Daoy (cell line): ENCODE measurements at places on chromosomes 6 and 20. TPM values are rescaled to one million over a fixed set of nuclear protein-coding genes. Genes with fewer than 3 reads are reported as not detected.

C6orf141 gene
- total RNA-seq: 7.3 and 13.2 TPM in 2 replicates

DNA sequence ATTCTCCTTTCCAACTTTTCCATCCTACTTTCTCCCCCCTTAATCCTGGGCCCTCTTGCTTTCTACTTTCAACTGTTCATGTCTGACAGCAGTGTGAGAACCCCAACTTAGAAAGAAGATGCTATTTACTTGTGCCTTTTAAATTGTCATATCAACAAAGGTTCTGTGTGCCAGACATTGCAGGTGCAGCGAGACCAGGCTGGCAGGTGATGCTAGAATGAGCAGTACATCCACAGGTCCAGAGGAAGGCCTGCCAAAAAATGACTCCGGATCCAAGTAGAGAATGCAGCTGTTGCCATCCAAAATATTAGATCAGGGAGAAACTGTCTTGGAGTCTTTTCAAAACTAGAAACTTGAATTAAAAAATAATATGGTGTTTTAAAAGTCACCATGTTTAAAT, 510.5 kb downstream of the LMBRD1 start:
- no peak for DNase-seq

GRCh38 chr20:56985066-56985685, 281.3 kb downstream of the BMP7 start:
- DNase-seq: peak; percentile 47

- DNase-seq: no peak
Measured at GRCh38 chr6:5665667-5666066, 341.1 kb downstream of the NRN1 start.

CD93 gene
- under 0.01 TPM in 1 of 2 replicates, not detected in the other for total RNA-seq

- DNase-seq: peak; percentile 95
Measured at GRCh38 chr6:113120582-113121285, 736.4 kb upstream of the MARCKS start.

WFDC2 gene
- total RNA-seq: not detected in 2 replicates

GRCh38 chr6:4377603-4378002, 242.2 kb upstream of the ECI2 start:
- DNase-seq: no peak

DNA sequence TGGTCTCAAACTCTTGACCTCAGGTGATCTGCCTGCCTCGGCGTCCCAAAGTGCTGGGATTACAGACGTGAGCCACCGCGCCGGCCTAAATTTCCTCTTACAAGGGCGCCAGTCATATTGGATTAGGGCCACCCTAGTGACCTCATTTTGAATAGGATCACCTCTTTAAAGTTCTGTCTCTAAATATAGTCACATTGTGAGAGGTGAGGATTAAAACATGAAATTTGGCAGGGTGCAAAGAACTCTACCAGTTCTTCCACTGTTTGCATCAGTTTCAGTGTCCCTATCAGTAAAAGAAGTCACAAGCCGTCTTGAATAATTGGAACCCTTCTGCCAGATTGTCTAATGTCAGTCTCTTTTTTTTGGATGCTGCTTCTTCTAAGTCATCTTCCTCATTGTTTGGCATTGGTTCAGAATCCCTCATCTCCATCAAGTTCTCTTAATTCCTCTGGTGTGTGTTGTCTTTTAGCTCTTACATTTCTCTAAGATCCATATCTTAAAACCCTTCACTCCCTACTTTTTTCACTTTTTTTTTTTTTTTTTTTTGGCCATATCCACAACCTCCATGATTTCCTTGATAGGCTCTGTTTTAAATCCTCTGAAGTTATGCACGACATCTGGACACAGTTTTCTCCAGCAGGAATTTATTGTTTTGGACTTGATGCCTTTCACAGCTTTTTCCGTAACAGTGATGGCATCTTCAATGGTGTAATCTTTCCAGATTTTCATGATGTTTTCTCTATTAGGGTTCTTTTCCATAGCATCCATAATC, 56.8 kb downstream of the NCOA3 start:
- no peak for DNase-seq

DNA sequence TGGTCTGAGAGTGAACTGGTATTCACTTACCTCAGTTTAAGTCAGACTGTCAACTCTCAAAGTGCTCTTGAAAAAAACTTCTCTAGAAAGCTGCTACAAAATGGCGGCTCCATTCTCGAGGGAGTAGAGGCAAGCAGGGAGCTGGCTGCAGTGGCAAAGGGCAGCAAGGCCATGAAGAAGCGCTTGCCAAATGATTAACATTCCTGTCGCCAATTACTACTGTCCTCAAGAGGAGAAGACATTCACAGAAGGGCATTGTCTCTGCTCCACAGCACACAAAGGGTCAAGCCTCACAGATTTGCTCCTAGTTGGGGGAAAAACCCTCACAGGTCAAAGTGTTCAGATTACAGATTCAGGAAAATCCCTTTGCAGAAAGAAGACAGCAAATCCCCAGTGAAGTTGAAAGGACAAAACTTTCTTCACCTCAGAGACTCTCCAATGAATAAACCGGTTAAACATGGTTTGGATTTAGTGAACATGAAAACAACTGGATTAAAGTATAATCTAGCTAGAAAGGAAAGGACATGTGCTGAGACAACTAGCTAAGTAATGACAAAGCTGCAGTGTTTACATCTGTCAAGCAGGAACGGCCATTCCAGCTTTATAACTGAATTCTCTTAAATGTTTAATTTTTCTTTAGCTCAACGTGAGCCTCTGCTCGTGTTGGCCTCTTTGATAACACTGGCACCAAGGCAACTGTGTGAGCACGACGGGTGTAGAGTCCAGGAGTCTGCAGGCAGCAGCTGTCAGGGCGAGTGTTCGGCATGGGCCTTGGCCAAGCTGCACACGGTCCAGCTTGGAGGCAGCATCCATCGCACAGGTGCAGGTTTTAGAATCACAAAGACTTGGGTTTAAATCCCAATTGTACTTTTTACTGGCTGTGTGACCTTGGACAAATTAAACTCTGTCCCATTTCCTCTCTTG, 37.6 kb downstream of the NR2E1 start:
- DNase-seq: no peak

RSPO4 gene
- 2.1 TPM in 1 of 2 replicates, not detected in the other for total RNA-seq

NELFCD gene
- 33.6 and 40.3 TPM in 2 replicates for total RNA-seq

KCNB1 gene
- total RNA-seq: under 0.01 TPM in 1 of 2 replicates, not detected in the other

RAD21L1 gene
- total RNA-seq: 0.63 and 0.86 TPM in 2 replicates

GRCh38 chr20:14454296-14454695, 116.9 kb upstream of the FLRT3 start:
- DNase-seq: no peak

SOD2 gene
- total RNA-seq: 244 and 253 TPM in 2 replicates

PREX1 gene
- total RNA-seq: 8.8 and 11.1 TPM in 2 replicates

SIM1 gene
- total RNA-seq: 0.51 and 0.77 TPM in 2 replicates

DNA sequence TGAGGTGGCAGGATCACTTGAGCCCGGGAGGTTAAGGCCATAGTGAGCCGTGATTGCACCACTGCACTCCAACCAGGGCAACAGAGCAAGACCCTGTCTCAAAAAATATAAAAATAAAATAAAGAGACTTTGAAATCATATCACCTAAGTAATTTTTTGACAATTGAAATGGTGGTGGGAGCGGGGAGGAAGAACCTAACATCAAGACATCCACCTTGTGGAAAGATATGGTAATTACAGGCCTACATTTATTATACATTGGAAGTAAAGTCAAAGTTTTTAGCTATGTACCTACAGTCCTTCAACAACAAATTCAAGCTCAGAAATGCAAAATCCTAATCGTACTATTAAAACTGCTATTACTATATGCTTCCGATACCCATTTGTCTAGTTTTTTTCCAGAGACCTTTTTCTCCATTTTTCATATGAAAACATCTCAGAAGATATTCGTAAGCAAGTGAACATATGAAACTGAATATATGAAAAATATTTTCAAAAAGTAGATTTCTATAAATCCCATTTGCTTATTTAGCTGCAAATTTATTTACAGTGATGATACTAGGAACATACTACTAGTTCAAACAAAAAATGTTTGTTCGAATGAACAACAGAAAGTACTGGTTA, 83.3 kb downstream of the SYCP2 start:
- DNase-seq: no peak

- no peak for DNase-seq
Measured at GRCh38 chr6:100988391-100988984, 107.4 kb upstream of the ASCC3 start.

ARMH2 gene
- total RNA-seq: not detected in 2 replicates

LAMA4 gene
- total RNA-seq: 66.6 and 76.5 TPM in 2 replicates

GRCh38 chr6:41449399-41450245, 96.6 kb upstream of the FOXP4 start:
- no peak for DNase-seq

TMEM30A gene
- 101 and 115 TPM in 2 replicates for total RNA-seq

GRCh38 chr6:14758421-14759081, 487.3 kb upstream of the JARID2 start:
- DNase-seq: no peak

- DNase-seq: no peak
Measured at GRCh38 chr20:48374991-48375595, 452.7 kb downstream of the PREX1 start.

TRIM15 gene
- 0.86 TPM in 1 of 2 replicates, not detected in the other for total RNA-seq

DNA sequence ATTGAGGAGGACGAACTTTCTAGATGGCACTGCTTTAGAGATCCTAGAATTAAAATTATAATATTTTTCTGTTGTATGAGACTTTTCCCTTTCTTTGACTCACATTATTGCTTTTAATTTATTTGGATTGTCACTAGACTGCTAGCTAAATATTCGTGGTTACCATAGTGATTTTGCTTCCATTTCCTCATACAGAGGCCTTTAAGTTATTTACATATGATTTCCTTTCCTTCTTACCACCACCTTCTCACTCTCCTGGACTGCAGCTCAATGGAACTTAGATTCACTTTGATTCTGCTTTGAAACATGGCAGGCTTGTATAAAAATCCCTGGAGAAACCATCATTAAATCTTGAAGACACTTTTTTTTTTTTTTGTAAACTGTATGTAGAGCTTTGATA, 222.9 kb downstream of the LAMA2 start:
- no peak for DNase-seq

CDK19 gene
- 8.2 and 10.2 TPM in 2 replicates for total RNA-seq

DNA sequence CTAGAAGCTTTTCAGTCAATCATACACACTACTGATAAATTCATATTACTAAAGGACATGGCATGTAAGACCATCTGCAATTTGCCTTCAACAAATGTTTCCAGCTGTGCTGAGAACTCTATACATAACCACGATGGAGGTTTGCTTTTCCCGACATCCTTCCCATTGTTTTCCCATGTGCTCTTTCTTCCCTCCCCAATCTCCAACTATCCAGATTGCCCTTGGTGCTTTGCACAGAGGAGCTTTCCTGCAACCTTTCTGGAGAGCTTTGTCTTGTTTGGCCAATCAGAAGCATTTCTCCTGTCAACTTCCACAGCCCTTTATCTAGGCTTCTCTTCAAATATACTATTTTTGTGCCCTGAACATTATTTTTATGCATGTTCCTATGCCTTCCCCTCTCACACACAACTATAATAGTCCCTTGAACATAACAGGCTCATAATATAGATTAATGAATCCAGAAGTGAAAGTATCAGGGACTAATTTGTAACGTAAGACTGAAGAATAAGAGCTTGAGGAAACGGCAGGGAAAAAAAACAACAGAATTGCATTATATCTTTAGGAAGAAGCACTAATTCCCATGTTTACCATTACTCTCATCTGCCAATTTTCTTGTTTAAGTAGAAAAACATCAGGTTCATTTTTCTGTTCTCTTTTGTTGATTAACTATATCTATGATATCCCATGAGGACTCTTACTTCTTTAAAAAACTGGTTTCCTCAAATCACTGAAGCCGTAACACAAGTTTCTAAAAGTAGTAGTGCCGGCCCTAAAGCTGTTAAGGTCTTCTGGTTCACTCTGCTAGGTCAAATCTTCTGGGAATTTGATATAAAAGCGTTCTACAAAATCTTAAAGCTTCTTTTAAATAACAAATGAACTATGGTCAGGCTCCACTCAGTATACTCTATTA, 20.1 kb downstream of the SMLR1 start:
- no peak for DNase-seq

DNA sequence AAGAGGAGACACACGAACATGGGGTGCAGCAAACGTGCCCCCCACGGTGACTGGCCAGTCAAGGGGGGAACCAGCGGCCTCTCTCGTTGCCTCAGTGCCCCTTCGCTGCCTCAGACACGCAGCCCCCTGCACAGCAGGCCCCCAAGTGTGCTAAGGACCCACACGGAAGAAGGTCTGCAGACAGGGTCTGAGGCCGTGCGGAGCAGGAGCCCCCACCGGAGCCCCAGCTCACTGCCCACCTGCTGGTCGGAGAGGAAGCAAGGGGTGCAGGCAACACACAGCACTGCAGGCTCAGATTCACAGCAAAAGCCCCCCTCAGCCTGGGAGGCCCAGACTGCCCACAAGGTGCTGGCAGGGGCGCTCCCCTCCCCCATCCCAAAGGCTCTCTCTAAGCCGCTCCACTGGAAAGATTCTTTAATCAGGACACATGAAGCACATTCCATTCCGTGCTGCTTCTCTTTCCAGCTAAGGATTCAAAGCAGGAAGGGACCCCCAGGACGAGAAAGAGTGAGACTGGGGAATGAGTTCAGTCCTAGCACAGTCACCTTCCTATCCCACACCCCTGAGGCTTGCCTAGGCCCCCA, 105.1 kb downstream of the SLC23A2 start:
- DNase-seq: no peak

GRCh38 chr20:7883309-7883708, 56.9 kb downstream of the HAO1 start:
- DNase-seq: no peak

DNA sequence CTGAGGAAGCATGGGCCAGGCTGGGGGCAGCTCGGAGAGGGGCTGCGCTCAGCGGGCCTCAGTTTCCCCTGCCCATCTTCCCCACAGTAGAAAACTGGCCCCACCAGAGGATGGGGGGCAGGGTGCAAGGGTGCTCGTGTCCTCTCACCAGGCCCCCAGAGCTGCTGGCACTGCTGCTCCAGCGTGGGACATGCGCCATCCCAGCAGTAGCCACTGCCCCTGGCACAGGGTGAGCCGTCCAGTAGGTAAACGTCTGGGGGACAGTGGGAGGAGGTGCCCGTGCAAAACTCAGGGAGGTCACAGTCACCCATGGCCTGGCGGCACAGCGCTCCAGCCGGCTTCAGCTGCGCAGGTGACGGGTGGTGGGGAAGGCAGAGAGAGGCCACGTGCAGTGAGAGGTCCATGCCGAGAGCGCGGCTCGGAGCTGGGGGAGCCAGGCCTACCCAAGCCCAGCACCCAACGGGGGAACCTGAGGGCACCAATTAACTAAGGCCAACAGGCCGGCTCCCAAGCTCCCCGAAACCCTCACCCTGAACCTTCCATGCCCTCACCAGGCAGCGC, 8.9 kb upstream of the GFRA4 start:
- no peak for DNase-seq

KPNA5 gene
- 10.5 and 16.7 TPM in 2 replicates for total RNA-seq

OXT gene
- not detected in 2 replicates for total RNA-seq

DNA sequence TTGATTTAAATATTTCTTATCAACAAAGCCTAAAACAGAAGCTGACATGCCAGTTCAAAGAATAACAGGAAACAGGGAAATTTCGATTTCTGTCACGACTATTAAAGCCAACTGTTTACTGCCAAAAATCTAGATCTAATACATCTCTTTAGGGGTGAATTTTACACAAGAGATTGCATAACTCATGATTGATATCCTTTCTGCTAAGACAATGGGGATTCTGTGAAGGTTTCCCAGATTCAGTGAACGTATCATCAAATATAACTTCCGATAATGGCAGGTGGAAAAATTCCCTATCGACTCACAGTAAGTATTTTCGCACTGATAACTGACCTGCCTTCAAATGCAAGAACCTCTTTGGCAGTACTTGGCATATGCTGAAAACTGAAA, 42.9 kb downstream of the NHSL1 start:
- no peak for DNase-seq

GMEB2 gene
- 6.2 and 7.6 TPM in 2 replicates for total RNA-seq
